ENCODE measurements at places on chromosomes 11 and 22.

DNA sequence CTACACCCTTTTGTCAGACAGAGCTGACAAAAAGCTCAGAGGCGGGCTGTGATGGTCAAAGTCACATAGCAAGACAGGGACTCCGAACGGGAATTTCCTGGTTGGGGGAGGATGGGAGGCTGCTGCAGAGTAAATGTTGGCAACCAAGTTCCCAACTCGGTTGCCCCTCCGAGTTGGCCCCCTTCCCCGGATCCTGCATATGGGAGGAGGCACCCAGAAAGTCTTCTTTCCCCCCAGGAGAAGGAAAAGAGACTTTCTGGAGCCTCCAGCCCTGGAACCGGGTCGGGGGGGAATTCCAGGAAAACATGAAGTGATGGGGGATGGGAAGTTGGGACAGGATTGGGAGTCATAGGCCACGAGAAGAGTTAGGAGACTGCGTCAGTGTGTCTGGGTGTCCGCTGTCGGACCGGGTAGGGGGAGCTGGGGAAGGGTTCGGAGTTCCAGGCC, 614 bp downstream of the SELENOM start:
- DNase-seq = no peak

DNA sequence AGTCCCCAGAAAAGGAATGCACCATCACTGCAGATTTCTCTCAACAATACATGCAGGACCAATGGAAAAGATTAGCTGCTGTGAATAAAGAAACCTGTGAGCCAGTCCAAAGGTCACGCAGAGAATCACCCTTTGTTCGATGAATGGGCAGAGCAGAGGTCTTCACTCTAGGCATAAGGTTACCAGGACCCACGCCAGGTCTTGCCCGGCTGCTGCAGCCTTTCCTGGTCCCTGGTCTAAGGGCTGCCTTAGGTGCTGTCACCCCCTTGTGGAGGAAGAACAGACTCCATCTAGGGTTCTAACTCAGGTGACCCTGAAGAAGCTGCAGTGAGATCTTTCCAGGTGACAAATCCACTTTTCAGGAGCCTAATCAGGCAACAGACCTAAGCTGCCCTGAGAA, 29.0 kb upstream of the NAP1L4 start:
- DNase-seq = no peak

DNA sequence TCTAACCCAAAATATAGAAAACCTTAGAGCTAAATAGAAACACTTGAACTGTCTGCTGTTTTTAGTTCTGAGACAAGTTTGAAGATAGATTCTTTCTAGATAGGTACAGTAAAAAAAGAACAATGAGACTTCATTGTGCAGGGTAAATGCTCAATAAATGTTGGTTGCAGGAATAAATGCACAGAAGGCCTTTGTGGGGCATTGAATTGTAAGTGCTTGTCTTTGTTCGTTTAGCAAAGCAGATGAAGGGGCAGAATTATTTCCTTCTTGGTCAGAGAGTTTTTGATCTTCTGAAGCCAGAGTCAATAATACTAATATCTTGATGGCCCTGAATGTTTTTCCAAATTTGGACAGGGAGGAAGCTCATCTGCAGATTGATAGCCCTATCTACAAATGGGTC, 340.4 kb downstream of the OPCML start:
- DNase-seq = no peak

DNA sequence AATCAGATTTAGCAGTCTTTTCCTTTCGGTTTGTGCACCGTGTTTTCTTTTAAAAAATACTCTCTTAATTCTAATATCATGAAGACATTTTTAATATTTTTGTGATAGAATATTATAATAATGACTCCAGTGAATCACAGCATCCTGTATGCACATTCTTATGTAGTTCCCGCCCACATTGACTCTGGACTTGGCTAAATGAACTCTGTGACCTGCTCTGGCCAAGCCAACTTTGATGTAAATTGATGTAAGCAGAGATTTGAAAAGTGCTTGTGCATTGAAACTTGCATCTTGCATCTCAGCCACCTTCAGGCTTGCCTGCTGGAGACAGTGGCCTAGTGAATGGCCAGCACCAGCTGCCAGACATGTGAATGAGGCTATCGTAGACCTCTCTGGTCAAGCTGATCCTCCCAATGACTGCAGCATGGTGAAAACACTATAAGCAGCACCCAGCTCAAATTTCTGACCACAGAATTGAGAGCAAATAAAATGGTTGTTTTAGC, 29.2 kb upstream of the PGM2L1 start:
- no peak for DNase-seq

GRCh38 chr11:9568854-9569587, 4.4 kb upstream of the WEE1 start:
- DNase-seq = peak; percentile 82

DNA sequence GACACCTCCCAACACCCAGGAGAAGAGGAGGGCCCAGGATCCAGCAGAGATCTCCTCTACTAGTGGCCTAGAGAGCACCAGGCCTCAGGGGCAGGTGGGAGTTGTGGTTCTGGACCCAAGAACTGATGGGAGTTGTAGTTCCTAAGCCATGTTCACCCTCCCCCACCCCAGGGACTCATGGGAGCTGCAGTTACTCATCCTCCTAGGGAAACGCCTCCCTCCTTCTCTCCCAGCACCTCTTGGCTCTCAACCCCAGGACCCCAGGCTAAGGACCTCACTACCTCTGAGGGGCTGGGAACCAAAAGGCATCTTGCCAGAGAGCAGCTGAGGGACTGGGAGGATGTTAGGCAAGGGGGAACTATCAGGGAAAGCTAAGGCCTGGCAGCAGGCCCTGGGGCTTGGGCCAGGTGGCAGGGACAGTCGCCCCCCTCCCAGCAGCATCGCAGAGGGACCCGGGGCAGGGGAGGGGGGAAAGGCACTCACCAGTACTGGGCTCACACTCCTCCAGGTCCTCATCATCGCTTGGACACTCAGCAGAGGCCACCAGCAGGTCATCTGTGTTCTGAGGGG, 28.9 kb downstream of the SLC22A12 start:
- DNase-seq = no peak

DNA sequence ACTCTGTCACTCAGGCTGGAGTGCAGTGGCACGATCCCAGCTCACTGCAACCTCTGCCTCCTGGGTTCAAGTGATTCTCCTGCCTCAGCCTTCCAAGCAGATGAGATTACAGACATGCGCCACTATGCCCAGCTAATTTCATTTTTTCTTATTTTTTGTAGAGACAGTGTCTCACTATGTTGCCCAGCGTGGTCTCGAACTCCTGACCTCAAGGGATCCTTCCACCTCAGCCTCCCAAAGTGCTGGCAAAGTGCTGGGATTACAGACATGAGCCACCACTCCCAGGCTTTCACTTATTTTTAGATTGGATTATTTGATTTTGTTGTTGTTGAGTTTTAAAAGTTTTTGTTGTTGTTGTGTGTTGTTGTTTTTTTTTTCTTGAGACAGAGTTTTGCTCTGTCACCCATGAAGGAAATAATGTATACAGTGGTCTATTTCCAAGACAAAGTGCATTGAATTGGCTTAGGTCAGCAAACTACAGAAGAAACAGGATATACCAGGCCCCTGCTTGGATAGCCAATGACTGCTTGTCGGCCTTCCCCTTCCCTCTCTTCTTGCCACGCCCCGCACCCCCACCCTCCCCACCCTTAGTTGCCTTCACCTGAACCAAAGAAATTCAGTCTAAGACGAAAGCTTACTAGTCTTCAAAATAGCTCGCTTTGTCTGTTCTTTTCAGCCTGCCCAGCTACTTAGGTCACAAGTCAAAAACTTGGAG, 91.8 kb upstream of the CLDN5 start:
- no peak for DNase-seq

DNA sequence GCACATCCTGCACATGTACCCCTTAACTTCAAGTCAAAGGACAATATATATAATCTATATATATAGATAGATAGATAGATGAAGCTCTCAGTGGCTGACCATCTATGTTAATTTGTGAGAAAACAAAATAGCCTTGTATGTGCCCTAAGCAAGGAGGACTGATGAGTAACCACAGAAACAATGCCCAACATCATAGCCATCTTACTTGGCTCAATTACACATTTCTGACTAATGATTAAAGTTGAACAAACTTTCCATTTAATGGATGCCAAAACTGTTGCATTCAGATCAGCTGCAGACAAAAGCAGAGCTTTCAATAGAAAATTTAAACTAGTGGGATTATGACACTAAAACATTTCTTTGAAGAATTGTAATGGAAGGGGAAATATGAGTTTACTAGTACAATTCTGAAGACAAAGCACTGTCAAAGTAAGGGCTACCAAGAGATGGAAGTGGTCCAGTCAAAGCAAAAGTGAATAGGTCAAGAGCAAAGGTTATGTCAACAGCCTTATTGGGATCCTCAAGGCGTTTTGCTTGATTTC, 1188.2 kb upstream of the RAG2 start:
- no peak for DNase-seq

DNA sequence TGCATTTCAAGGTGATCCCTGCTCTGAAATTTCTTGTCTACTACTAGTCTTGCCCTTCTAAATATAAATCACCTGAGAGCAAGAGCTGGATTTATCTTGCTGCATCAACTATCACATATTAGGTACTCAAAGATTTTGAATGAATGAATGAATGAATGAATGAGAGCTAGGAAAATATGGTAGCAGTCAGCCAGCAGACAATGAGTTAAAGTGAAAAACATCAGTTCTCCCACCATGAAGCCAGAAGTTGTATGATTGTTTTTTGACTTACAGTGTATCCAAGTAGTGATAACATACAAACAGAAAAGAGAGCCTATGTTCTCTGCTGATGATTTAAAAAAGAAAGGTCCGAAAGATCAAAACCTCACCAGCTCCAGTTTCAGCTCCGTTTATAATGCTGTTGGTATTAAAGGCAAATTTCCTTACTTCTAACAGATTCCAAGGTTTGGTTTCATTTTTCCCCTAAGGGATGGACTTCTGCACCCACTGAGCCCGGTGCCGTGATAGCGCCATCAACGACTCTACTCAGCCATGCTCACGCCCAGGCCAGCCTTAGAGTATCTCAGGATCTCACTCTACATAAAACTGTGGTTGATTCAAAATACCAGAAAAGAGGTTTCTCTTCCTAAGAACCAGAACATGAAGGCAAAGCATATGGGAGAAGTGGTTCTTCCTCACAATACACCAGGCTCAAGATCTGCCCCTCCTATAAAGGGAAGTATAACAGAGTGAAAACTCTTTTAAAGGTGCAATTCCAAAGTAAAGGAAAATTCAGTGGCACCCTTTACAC, 92.0 kb downstream of the SGSM3 start:
- DNase-seq = no peak

- DNase-seq = peak; percentile 65
Measured at GRCh38 chr11:16969010-16969999, 44.9 kb downstream of the PLEKHA7 start.

DNA sequence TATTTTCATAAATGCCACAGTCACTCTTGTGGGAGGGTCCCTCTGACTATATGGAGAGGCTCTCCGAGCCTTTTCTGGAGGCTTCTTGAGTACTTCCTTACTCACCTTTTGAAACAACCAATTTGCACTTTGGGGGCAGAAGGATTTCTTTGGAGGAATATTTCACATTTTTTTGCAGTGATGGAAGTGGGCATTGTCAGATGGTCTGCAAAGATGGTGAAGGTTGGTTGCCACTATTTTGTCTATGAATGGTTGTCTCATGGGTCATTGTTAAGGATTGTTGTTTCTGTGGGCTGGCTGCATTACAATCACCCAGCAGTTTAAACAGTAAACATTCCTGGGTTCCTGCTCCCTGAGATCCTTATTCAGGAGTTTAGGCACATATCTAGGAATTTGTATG, 388.2 kb downstream of the TMEM135 start:
- no peak for DNase-seq

DNA sequence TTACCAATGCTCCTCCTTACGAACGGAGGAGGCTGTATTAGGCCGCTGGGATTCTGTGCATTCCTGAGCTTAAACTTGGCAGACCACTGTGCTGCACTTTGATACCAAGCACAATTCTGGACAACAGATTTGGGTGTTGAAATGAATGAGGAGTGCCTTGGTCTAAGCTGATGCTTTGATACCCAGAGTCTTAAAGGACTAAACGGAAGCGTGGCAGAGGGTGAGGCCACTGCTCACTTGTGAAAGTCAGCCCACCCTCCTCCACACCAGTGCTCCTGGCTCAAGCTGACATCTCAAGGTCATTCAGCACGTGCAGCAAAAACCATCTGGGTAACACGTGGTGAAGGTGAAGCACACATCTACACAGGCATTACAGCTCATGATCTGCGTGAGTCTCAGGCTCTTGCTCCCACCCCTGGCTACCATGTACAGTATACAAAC, 85.9 kb downstream of the MICAL3 start:
- no peak for DNase-seq

- DNase-seq = no peak
Measured at GRCh38 chr11:86459002-86459385, 84.3 kb downstream of the CCDC81 start.

- no peak for DNase-seq
Measured at GRCh38 chr11:82732734-82733443, 775 bp downstream of the FAM181B start.

DNA sequence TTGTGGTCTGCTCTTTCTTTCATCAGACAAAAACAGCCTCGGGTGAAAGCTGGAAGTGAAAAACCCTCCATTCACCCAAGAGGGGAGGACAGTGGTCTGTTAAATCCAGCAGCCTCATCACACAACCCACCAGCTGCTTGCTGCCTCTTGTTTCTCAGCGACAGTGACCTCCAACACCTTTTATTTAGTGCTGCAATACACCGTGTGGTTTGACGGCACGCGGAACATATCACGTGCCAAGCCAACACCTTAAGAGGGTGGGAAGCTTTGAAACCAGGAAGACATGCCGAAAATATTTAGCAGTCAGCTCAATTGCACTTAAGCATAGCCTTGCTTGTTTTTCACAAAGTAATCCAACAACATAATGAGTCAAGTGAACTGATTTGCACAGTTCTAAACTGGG, 39.8 kb upstream of the POGLUT3 start:
- peak; percentile 48 for DNase-seq

- DNase-seq = no peak
Measured at GRCh38 chr11:57474803-57475115, 14.4 kb downstream of the RTN4RL2 start.

GRCh38 chr11:1568441-1568911, 3.6 kb downstream of the DUSP8 start:
- no peak for DNase-seq

GRCh38 chr11:107392611-107393010, 65.0 kb downstream of the CWF19L2 start:
- no peak for DNase-seq

GRCh38 chr11:100800202-100800601, 113.1 kb downstream of the ARHGAP42 start:
- DNase-seq = no peak

- DNase-seq = no peak
Measured at GRCh38 chr11:2294926-2295290, 6.8 kb downstream of the C11orf21 start.

- no peak for DNase-seq
Measured at GRCh38 chr22:38709306-38709705, 3.6 kb downstream of the GTPBP1 start.

DNA sequence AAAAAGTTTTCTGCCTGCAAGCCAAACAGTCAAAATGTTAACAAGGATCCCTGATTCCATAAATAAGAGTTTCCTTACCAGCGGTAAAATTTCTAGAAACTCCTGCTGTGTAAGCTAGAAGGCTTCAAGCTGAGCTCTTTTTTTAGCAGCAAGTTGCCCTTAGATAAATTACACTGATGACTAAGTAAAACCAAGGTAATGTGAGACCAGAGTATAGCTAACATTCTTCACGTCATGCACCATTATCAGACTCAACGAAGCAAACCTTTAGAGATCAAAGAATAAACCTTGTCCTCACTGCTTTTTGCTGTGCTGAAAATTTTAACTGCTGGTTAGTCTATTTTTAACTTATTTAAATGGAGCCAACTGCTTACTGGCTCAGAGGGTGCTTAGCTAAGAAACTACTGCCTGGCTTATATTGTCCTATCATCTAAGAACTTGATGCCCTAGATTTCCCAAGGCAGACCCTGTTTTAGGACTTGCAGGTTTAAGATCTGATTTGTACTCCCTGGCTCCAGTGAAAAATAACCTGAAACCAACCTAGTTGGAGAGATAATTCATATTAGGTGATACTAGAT, 900.7 kb downstream of the JRKL start:
- DNase-seq = no peak

Measured in NCI-H2029 (cell line).